ENCODE measurements at places on chromosomes 12 and 14.

DNA sequence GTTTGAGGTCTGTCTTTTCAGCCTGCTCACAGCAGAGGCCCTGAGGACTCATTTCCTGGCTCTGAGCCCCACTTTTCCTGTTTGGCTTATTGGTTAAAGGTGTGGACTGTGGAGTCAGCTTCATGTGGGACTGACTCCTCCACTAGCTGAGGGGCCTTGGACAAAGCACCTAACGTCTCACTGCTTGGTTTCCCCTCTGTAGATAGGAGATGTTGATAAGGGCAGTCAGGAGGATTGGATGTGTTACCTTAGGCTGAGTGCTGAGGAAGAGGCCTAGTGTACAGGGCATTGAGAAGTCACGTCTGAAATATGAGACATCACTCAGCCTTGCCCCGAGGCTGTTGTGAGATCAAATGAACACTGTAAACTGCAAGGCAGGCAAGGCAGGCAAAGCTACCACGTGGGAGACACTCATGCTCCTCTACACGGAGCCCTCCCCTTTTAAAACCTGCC is 27.1 kb upstream of the TCL1A start:
- DNase-seq: no peak

DNA sequence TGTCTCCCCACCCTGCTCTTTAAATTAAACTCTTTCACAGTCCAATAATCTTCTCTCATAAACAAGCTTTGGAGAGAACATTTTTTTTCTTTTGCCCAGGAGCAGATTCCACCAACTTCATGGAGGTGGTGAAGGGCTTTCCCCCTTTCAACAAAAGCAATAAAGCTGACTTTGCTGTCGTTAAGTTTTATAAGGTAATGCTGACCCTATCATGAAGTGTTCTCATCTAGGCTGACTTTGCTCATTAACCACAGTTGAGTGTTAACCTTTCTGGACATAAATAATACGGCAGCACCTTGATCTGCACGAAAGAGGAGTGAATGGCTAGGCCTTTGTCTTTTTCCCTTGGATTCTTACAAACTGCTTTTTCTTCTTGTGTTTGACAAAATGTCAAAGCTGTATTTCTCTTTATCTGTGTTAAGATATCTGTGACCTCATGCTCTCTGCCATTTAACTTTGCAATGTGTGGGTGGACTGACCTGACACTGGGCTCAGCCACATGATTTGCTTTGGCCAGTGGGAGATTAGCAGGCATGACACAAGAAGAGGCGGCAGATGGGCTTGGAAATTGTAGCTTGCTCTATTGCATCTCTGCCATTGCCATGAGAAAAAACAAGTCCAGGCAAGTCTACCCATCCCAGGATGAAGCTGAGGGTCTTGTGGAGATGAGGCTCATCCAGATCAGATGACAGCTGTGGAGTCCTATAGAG is 470.9 kb upstream of the CCDC196 start:
- no peak for DNase-seq

DNA sequence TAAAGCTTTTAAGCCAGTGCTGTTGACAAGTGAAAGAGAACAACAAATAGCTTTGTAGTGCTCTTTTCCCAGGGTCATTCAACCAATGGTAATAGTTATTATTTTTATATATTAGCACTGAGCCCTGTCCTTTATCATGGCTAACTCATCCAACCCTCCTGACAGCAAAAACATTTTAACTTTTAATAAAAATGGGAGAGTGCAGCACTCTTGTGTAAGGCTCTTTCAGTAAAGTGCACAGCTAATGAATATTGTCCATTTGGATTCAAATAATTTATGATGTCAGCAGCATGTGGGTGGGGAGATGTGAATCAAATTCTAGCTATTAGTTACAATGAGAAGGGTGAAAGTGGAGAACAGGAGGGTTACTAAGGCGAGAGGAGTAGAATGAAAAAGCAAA is 185.7 kb downstream of the SOX5 start:
- no peak for DNase-seq

DNA sequence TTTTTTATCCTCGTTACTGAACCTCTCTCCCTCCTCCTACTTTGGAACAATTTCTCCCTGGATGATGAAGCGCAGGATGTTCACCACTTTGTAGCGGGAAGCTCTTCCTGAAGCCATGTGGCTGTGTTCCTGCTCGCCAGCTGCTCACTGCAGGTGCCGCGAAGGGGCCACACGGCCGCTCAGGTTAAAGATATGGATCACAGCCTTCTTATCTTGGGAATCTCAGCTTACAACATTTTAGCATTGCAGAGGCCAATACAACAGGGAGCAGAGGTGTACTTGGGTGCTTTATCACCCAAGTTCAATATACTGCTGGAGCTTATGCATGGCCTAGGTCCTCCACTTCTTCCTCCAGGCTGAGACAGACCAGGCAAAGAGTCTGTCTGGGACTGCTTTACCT is 201.2 kb upstream of the G2E3 start:
- DNase-seq: no peak

DNA sequence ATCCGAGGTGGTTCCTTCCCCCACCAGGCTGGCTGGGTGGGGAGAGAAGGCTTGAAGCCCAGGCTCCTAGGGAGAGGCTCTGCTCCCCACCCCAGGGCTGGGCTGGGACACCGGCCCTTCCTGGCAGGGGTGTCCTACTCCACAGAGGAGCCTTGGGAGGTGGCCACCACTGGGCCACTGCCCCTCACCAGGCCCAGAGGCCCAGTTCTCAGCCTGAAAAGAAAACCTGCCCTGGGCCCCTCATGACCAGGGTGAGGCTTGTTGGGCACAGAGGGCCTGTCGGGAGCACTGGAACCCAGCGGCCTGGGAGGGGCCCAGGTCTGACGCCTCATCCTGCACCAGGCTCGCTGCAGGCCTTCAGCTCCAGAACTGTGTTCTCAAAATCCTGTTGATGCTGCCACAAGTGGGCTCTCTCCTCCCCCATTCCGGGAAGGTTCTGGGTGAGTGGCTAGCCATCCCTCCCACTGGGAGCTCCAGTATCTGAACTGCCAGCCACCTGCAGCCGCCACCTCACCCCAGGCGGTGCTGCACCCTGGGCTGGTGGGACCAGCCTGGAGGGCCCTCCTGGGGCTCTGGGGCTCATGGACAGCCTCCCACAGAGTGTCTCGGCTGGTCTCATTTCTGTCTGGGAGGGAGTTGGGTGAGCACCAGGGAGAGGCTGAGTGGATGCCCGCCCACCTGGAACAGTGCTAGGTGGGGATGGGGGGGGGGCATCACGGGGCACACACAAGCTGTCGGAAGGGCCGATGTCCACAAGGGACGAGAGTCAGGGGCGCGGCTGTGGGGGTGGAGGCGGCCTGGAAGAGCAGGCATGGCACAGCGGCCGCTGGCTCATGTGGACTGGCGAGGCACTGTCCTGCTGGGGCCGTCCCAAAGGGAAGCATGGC is 11.8 kb downstream of the BAG5 start:
- DNase-seq: no peak

DNA sequence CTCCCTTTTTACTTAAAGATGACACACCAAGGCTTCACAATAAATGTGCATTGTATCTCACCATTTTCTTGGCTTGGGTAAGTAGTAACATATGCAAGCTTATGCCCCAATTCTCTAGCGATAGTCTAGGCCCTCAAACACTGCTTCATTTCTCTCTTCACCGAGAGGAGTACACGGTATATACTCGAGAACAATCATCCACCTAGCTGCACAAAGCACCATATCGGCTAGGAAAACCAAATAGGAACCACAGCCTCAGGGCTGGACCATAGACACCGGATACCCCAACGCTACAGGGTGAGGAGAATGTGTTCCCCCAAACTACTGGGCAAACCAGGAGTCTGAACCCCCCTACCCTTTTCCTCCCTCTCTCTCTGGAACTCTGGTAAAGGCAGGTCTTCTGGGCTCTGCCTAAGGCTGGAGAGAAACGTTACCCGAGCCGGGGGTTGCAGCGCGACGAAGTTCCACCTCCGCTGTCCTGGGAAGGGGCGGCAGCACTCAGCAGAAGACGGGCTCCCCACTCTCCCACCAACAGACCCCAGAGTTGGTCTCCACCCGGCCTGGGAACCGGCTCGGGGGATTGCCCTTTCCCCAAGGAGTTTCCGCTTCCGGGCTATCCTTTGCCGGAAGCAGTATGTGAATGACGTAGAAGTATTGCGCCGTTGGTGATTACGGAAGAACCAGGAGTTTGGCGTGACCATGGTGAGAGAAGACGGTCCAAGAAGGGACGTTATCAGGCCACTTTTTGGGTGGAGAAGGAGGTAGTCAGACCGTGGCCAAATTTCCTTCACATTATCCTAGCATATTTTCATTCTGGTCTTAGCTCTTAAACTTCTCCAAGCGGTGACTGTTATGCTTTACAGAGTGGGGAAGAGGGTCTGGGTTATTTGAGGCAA is at the start of the genes AREL1 and FCF1:
Gene AREL1 (minus strand): TSS at position 582 of the 896 bp plus-strand sequence. CDS start 27,465 bp downstream, outside the sequence.
Gene FCF1 (plus strand): TSS at position 646 of the 896 bp plus-strand sequence. CDS start 54 bp downstream, at position 700.
- peak; percentile 69 for DNase-seq

DNA sequence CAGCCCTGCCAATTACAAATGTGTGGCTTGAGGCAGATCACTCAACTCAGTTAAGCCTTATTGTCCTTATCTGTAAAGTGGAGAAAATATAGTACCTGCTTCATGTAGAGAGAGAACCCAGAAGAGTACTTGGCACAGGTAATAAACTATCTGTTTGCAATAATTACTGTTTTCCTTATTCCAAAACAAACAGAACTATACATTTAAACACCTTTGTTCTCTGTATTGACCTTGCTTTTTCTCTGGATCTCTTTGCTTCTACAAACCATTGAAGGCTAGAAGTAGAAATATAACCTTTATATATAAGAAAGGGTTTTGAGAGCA is 70.8 kb upstream of the SRSF5 start:
- DNase-seq: no peak

GRCh38 chr14:93137864-93138263 is 22.1 kb upstream of the ITPK1 start:
- DNase-seq: no peak

DNA sequence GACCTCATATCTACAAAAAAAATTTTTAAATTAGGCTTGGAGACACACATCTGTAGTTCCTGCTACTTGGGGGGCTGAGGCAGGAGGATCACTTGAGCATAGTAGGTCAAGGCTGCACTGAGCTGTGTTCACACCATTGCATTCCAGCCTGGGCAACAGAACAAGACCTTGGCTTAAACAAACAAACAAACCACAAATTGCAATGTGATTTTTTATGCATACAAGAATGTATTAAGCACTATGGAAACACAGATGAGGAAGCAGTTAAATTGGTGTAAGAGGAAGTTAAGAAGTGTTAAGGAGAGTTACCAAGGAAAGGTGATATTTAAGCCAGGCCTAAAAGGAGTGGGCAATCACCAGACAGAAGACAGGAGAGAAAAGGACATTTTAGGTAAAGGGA is 83.6 kb upstream of the HECTD1 start:
- DNase-seq: no peak

GRCh38 chr12:39145175-39145999 is 240.0 kb upstream of the CPNE8 start:
- no peak for DNase-seq

- no peak for DNase-seq
Measured at GRCh38 chr12:25793196-25793595, 165.3 kb upstream of the RASSF8 start.

- no peak for DNase-seq
Measured at GRCh38 chr14:101019541-101019940, 116.0 kb upstream of the RTL1 start.

DNA sequence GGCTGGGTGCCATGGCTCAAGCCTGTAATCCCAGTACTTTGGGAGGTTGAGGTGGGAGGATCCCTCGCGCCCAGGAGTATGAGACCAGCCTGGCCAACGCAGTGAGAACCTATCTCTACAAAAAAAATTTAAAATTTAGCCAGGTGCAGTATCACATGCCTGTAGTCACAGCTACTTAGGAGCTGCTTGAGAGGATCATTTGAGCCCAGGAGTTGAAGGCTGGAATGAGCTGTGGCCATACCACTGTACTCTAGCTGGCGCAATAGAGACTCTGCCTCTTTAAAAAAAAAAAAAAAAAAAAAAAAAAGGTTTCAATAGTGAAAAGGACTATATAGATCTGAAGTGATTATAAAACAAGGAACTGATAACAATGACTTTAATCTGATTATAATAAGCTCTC is 13.5 kb downstream of the PSMA3 start:
- DNase-seq: no peak

GRCh38 chr12:132560614-132561426 is 49.6 kb downstream of the LRCOL1 start:
- peak; percentile 46 for DNase-seq

GRCh38 chr14:93984070-93984469 is 7.7 kb upstream of the ASB2 start:
- no peak for DNase-seq

GRCh38 chr12:109740694-109741245 is 27.1 kb downstream of the FAM222A start:
- DNase-seq: no peak

- DNase-seq: no peak
Measured at GRCh38 chr14:46008348-46008747, 643.2 kb downstream of the RPL10L start.

- DNase-seq: no peak
Measured at GRCh38 chr12:107302649-107303341, 209.4 kb upstream of the CRY1 start.

GRCh38 chr14:72516936-72517700 is 376.8 kb downstream of the DPF3 start:
- DNase-seq: peak; percentile 42

DNA sequence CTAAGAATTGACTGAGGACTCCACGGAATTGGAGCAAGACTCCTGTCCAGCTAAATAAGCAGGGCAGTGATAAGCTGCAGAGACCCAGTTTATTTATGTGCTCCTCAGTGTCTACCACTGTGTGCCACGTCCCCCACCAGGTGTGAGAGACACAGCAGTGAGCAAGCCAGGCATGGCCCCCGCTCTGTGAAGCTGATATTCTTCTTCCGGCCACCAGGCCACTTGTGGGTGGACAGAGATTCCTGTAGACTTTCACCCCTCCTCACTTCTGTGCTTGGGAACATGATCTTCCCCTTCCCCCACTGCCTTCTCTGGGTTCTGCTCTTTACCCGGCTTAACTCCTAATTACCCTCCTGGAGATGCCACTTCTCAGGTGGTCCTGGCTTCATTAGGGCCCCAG is 21.3 kb downstream of the BRAP start:
- no peak for DNase-seq

Measured in activated T-helper 1 cell treated with Interleukin-2 at 50 U/mL for 16 hours (primary cell).